ENCODE measurements at places on chromosomes 6 and 20.

- no peak for DNase-seq
These were observed 27.6 kb downstream of the POLR1C start for GRCh38 chr6:43544461-43544860.

DNA sequence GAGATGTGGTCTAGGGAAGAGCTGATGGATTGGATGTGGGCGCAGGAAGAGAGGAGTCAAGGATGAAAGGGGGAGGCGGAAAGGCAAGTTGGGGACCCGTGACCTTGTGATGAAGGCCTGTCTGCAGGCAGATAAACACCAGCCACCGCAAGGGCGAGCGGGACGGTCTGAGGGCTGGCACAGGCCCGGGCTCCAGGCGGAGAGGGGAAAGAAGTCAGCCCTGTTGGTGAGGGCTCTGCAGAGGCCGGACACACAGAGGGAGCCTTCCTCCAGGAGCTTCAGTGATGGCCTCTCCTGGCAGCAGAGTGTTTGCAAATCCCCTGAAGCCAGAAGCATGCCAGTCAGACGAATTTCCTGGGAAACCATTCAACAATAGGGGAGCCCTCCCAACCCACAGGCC lies 112.2 kb downstream of the ZDHHC14 start:
- no peak for DNase-seq

DNA sequence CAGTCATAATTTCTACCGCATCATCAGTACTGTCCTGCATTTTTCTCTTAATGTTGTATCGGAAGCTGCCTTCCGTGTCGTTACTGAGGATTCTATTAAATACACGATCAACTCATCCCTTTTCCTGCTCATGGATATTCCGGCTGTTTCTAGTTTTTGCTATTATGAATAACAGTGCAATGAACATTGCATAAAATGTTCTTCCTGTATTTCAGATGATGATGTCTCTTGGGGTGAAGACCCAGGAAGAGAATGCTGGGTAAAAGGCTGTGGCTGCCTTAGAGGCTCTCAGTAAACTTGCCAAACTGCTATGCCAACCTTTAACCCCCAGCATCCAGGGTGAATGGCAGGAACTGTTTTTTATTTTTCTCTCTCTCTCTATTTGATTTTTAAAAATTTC lies 24.1 kb upstream of the EPB41L1 start:
- DNase-seq: no peak

DNA sequence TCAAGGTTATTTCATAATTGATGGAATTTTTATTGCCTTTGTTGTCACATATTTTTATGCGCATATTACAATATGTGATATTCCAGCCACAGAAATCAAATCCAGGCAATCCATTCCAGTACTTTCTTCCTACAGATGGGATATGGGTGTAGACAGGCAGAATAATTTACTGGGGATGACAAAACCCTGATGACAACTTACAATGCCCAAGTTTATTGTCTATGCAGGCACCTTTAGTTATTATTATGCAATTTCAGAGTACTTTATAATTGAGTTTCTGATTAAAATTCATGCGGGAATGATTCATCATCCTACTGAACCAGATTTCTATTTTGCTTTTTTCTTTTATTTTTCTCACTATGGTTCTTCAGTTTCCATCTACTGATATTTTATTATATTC lies 358.7 kb downstream of the LMBRD1 start:
- DNase-seq: no peak

DNA sequence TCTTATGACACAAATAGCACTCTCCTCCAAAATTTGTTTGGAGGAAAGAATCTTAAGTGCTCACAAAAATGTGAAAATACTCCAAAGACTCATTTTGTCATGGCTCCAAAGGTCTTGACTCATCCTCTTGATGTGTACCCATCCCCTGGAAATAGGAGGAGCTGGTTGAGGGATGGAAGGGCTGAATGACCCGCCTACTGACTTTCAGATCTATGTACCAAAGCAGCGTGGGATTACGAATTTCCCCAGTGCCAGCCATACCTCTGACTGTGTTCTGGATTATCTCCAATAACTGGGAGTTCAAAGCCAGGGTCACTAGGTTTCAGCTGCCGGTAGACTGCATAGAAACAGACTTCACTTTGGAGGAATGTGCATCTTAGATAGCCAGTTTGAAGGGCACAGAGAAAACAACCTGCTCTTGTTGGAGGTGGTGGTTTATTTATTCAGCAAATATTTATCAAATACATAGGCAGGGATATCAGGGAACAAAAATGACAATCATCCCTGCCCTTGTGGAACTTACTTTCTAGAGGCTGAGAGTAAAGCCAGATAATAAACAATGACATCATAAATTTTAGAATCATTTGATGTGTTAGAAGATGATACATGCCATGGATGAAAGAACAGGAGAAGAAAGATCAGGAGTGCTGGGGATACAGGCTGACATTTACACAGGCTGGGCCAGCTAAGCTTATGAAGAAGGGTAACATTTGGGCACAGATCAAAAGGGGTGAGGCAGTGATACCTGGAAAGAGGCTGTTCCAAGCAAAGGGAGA lies 246.6 kb downstream of the TBXT start:
- no peak for DNase-seq

Measured in GM13976 (cell line).